Stimulated activated CD8-positive, alpha-beta memory T cell treated with anti-CD3 and anti-CD28 coated beads, Interleukin-12 subunit alpha, Interleukin-12 subunit beta, amount 100 ng/mL, for 4 hours (primary cell): ENCODE measurements at places on chromosomes 12 and 14.

GRCh38 chr12:89129167-89129870, 223.0 kb downstream of the DUSP6 start:
- no peak for DNase-seq

GRCh38 chr14:24712374-24712773, 78.4 kb upstream of the GZMB start:
- DNase-seq: no peak

DNA sequence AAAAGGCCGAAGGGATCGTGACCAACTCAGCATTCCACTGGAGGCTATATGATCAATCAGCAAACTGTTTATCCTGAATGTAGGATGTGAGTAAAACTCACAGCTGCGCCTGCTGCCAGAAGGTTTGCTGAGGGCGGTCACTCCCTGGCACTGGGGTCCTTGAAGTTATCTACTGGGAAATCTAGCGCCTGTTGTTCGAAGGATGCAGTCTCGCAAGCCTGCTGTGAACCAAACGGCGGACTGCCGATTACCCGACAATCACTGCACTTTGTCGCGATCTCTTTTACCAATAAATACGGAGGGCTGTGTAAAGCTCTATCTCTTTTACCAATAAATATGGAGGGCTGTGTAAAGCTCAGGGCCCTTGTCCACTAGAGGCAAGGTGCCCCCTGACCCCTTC, 12.9 kb downstream of the DDX51 start:
- no peak for DNase-seq

DNA sequence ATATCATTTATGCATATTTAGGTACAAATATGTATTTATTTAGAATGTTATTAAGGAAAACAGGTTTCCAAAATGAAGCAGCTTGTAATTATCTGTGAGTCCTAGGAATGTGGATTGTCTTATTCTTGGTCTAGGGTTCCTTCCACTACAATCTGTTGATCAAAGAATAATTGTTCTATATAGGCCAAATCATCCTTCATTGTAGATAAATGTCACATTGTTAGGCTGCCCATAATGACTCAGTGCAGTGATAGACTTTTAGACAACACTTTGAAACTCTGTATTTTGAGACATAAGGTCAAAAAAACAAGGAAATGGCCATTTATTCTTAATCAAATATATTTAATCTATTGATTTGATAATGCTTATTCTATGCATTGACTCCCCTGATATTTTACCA, 283.0 kb downstream of the ACSS3 start:
- DNase-seq: no peak

DNA sequence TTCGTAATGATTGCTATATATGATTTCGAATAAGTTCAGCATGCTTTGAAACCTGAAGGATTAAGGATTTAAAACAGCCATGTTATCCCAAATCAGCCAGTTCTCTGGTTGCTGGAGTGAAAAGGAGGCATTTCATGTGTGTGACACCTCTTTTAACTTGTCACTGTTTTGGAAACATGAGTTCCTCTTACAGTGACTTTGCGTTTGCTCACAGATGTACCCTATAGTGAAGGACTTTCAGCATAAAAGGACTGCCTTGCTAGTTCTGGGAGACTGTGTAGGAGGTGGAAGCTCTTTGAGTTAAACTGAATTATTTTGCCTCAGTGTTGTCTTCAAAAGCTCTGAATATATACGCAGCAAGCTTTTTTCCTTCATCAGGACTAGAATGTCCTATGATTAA, 7.6 kb downstream of the RNASE11 start:
- no peak for DNase-seq

GRCh38 chr14:105065280-105066228, at the start of gene GPR132:
Gene GPR132 (minus strand): TSS chr14:105065430. CDS start chr14:105055420, 10,010 bp downstream.
- peak; percentile 74 for DNase-seq

GRCh38 chr14:68655021-68655831, 137.6 kb downstream of the ZFP36L1 start:
- DNase-seq: no peak

GRCh38 chr12:121918679-121919038, 267 bp downstream of the CFAP251 start:
- DNase-seq: no peak

GRCh38 chr12:59370933-59371332, 224.9 kb upstream of the SLC16A7 start:
- no peak for DNase-seq

DNA sequence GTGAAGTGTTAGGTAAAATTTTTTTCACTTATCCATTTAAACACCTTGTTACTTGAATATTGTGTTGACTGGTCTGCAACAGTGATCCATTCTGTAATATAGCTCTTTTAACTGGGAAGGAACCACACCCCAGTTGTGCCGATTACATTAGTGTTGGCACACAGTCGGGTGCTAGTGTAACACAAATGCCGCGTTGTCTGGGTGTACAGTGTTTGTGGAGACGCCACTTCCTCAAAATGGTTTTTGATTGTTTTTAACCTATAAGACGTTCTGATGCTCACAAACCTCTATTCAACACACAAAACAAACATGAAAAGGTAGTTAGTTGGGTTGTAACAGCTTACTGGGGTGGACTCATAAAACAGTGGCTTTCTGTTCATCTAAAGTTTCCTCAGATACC, 48.0 kb upstream of the TRAF3 start:
- no peak for DNase-seq

DNA sequence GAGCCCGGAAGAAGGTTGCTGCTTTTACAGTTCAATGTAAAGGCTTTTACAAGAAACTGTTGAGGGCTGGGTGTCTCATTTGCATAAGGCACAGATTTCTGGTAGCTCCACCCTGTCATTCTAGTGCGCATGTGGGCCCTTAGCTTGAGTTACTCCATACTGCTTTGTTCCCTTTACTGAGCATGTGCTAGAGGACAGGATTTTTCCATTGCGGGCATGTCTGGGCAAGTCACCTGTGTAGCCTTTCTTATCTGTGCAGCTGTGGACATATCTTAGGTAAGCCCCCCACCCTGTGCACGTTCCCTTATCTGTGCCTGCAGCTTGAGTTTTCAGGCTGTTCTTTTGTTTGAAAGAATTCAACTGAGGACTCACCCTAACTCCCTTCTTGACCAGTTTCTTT, 56.2 kb upstream of the ARHGAP5 start:
- no peak for DNase-seq

- DNase-seq: no peak
Observed at GRCh38 chr14:64801800-64802199, 77.9 kb downstream of the SPTB start.

DNA sequence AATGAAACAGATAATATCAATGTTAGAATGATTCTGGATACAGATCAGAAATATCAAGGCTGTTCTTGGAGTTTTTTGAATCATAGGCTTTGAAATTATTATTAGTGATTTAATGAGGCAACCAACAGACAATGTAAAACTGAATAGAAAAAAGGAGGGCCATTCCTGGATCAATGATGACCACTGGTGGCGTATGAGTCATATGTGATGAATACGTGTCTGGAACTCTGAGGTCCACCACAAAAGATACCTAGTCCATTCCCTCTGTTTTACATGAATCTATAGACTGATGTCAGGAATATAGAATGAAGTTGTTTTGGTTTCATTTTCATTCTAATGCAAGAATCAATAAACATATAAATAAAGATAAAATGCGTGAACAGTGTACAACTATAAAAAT, 78.3 kb upstream of the RTL1 start:
- DNase-seq: no peak

DNA sequence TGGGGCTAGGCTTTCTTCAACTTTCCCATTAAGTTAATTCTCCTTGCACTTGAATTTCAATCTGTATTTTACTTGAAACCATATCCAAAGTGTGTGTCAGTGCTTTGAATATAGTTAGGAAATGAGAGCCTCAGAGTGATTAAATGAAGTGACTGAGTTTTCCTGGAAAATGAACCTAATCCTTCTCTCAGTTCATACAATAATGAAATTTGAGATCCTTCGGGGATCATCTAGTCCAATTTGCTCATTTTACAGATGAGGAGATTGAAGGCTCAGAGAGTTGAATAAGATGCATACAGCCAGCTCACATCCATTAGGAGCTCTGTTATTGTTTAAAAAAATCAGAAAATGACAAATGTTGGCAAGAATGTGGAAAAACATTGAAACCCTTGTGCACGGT, 18.3 kb upstream of the TBC1D30 start:
- DNase-seq: no peak

DNA sequence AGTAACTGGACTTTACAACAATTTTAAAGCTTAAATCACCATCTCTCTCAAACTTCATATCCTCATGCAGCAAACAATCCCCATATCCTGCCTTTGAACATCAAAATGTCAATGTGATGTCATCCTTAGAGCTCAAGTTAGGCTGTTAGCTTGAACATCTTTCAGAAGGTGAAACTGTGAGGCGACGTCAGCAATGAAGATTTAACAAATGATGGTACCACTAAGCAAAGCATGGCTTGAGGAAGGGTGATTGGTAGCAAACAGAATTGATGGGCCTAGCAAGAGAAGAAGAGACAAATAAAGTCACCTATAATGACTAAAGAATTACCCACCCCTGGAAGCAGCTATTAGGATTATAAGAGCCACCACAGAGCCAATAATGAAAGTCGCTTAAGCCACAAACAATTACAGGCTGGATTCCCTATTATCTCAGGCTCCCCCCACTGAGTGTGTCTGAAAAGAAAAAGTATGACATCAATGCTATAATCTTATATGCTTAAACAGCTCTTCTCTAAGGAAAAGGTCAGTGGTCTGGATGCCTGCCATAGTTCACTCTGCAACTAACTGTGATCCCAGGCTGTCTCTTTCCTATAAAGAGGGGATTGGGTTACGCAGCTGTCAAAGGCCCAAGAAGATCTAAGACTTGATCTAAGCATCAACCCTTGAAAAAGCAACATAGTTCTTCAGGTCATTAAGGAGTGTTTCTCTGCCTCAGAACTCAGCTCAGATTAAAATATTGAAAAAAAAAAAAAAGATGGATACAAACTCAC, 18.1 kb downstream of the EGLN3 start:
- DNase-seq: no peak

DNA sequence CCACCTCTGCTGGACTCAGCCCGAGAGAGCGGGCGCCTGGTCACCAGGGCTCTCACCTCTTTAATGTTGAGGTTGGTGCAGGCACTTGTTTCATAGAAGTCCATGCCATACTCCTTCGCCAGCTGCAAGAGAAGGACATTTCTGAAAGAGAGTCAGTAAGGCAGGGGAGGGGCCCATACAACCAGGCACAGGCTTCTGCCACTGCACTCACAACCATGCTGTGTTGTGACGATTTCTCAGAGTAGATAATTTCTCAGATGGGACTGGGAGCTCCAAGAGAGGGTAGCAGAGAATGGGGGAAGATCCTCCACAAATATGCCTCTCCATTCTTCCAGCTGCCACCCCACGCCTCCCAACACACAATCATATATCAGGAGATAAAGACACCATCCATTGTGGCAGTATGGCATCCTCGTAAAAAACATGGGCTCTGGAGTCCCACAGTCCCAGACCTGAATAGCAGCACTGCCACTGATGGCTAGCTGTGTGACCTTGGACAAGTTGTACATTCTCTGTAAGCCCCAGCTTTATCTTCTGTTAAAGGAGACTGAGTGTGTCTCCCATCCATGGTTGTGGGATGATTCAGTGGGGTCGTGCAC, 6.2 kb upstream of the GPX2 start:
- no peak for DNase-seq

GRCh38 chr12:106498056-106498455, 84.7 kb upstream of the RFX4 start:
- no peak for DNase-seq

DNA sequence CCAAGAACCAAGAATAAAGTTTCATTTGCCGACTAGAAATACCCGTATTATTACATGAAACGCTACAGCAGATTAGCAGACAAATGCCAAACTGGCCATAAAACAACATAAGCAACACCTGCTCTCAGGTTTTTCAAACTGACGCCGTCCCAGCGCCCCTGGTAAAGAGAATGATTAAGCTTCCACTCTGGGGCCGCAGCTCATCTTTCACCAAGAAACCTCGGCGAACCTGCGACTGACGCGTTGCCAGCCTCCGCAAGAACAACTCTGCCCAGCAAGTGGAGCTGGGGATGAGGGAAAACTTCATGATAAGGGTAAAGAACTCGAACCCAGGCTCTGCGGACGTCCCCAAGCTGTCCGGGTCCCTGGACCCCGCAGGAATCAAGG, 530 bp downstream of the ARL1 start:
- no peak for DNase-seq
